Endodermal cell (in vitro differentiated cells): ENCODE measurements at places on chromosomes 1 and 21. TPM values are rescaled to one million over a fixed set of nuclear protein-coding genes. Genes with fewer than 3 reads are reported as not detected.

Gene VSIG8
- not detected in 3 replicates for total RNA-seq

Gene SHISAL2A
- 1.5 to 6.7 TPM (median 2.5 TPM) in 3 replicates for total RNA-seq

Gene SPRR2G
- not detected in 2 replicates for total RNA-seq

- no peak for DNase-seq
These were observed 115.9 kb downstream of the FGGY start for GRCh38 chr1:59412718-59413326.

GRCh38 chr1:43340559-43340958, 2.9 kb downstream of the MPL start:
- no peak for DNase-seq
